Immature natural killer cell (primary cell): ENCODE measurements at places on chromosomes 1 and 21. TPM values are rescaled to one million over a fixed set of nuclear protein-coding genes. Genes with fewer than 3 reads are reported as not detected.

The OLIG2 gene
- polyA plus RNA-seq: not detected

The OVAAL gene
- polyA plus RNA-seq: not detected

The C1orf21 gene
- 149 TPM for polyA plus RNA-seq

The SLC45A3 gene
- polyA plus RNA-seq: not detected

The FAM3B gene
- not detected for polyA plus RNA-seq

The KCNE2 gene
- 0.27 TPM for polyA plus RNA-seq

The NAV1 gene
- 0.56 TPM for polyA plus RNA-seq

GRCh38 chr1:164559342-164560051, 513 bp downstream of the PBX1 start:
- DNase-seq: no peak

DNA sequence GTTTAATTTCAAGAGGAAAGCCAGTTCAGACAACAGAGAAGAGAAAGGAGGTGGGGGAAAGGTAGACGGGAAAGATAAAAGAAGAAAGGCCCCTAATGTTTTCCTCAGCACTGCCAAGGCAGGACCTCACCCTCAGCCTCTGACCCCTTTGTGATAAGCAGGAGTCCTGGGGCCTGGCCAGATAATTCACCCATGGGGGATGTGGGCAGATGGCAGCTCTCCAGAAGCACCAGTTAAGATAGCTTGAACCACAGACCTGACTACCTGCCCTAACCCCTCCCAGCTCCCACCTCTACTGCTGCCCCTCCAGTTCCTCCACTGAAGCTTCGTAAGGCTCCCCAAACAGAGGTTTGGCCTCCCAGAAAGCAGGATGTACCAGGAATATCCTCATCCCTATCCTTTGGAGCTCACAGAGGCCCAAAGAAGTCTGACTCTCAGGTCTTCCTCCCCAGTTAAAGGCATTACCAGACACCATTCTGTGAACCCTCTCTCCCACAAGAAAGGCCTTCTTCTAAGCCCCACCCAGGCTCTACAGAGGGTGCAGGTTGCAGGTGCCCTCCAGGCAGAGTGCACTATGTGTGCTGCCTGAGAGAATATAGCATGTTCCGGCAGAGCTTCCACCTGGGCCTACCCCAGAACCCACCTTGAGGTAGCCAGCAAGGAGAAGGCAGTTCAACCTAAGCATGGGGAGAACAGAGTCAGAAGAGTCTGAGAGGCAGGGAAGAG, 9.2 kb upstream of the SNAPIN start:
- DNase-seq: no peak

GRCh38 chr1:242019018-242019417, 20.1 kb upstream of the MAP1LC3C start:
- no peak for DNase-seq

DNA sequence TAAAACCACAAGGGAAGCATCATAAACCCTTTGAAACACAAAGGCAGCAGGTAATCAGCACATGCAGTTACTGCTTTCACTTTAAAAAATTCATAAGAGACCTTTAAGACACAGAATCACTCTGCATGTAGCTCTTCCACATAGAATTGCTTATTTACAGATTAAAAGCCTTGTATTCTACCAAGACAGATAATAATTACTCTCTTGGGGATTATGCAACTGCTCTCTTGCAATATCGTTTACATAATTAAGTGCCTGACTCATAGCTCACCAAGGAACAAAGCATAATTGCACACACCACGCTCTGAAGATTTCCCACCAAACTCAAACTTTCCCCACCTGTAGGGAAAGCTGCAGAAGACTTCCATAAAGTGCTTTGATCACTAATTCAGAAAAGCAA, 87.9 kb downstream of the VAV3 start:
- no peak for DNase-seq

- DNase-seq: peak; percentile 39
Observed at GRCh38 chr1:12069623-12070244, 6.6 kb downstream of the TNFRSF8 start.

DNA sequence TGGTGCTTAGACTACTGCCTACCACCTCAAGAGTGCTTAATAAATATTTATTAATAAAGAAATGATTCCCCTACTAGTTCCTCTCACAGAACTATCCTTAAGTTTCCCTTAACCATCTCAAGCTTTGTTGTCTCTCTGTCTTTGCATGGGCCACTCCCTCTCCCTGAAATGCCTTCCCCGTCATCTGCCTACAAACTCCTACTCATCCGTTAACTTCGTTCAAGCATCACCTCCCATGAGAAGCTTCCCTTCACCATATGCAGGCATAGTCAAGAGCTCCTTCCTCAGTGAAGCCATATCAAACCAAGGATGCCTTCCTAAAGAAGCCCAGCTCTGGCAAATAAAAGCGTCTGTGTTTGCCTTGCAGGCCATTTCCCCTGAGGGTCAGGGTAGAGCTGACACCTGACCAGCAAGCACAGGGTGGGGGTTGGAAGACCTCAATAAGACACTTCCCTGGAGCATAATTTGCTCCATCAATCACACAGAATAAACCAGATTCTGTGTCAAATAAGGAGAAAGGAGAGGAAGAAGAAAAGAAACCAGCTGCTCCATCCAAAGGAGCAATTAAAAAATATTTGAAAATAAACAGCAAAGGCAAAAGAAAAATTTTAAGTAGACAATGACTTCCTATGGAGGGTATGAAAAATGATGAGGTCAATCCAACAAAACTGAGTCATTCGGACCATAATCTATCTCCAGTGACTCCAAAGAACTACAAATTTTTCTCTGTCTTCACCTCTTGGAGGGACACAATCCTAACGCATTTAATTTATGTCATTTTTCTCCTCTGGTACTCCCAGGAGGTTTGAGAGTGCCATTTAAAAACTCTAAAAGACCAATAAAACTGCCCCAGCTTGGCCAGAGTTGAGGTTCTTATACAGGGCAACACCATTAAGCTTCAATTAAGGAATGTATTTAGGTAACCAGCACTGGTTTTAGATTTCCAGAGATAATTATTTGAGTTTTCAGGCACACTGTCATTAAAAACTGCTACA, 303.6 kb downstream of the KCNH1 start:
- no peak for DNase-seq

DNA sequence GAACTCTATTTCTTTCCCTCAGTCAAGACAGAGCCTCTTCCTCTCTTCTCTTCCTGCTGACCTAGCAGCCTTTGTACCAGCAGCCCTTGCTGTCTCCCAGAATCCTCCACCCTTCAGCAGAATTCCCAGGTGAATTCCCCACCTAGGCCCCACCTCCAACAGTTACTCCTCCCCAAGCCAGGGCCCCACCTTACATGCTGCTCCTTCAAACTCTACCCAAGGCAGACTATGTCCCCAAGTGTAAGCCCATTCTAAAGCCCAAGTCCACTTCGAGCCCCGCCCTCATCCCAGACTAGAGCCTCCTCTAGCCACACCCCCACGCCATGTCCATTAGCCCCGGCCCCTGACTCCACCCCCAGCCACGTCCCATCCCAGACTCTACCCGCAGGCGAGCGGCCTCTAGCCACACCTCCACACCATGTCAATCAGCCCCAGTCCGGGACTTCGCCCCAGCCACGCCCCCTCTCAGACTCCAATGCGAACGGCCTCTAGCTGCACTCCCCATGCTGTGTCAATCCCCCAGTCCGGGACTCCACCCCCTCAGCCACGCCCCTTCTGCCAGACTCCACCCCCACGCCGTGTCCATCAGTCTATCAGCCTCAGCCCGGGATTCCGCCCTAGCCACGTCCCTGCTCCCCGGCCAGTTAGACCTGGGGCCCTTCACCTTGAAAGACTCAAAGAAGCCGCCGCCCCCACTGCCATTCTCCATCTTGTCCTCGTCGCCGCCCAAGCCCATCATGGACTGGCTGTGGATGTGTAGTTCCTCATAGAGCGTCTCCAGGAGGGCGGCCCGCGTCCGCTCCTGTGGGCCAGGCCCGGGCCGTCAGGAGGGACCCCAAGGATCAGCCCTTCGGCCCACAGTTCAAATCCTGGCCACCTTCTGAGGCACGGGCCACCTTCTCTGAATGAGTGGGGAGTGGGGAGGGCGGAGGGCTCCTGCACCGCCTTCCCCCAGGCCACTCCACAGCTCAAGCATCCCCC, 61.3 kb downstream of the RAP1GAP start:
- DNase-seq: peak; percentile 19

GRCh38 chr1:92563457-92564216, 76.9 kb upstream of the GFI1 start:
- DNase-seq: no peak

GRCh38 chr1:7386226-7387052, 384.7 kb upstream of the VAMP3 start:
- no peak for DNase-seq

GRCh38 chr1:178573330-178573729, 60.4 kb downstream of the TEX35 start:
- no peak for DNase-seq

DNA sequence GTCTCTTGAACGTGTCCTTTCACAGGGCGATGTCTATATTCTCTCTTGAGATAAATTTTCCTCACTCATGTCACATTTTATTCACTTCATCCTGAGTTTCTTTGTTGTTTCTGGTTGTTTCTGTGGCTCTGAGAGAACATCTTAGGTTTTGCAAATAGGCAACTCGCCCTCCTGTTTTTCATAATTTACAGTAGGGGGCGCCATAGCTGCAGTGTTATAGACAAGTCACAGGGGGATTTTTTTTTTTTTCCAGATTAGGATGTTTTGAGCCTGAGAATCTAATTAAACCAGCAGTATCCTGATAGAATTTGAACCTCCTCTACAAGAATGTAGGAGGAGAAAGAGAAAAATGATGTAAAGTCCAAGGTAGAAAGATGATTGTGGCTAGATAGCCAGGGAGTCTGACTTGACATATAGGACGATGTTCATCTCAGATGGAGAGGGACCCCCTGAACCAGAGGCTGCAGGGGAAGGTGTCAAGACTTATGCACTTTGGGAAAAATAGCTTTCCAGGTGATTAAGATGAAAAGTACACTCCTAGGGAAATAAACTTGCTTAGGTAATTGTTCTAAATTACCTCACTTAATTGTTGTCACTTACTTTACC, 76.3 kb downstream of the ZP4 start:
- no peak for DNase-seq

- no peak for DNase-seq
Observed at GRCh38 chr1:16286122-16286521, 49.1 kb upstream of the CPLANE2 start.

- no peak for DNase-seq
Observed at GRCh38 chr1:109595531-109595930, 23.9 kb downstream of the GNAT2 start.

- no peak for DNase-seq
Observed at GRCh38 chr1:220670365-220670764, 19.8 kb upstream of the C1orf115 start.

GRCh38 chr1:202081992-202082391, 40.7 kb upstream of the GPR37L1 start:
- no peak for DNase-seq
